Stimulated activated CD8-positive, alpha-beta memory T cell treated with anti-CD3 and anti-CD28 coated beads, Interleukin-4, amount 100 ng/mL, for 1 hour (primary cell): ENCODE measurements at places on chromosomes 6 and 20.
A peak's percentile ranks its signal among the peaks of the same experiment; 100 is the strongest.

- DNase-seq = no peak
These were observed 2695.0 kb upstream of the DEFB115 start for GRCh38 chr20:28562510-28562898.

- DNase-seq = no peak
These were observed 167.4 kb downstream of the DTNBP1 start for GRCh38 chr6:15495375-15495901.

- no peak for DNase-seq
These were observed 366.1 kb downstream of the MAFB start for GRCh38 chr20:40322941-40323340.

- DNase-seq = no peak
These were observed 73.4 kb downstream of the GMPR start for GRCh38 chr6:16311763-16312162.

GRCh38 chr20:16314320-16314719 is 258.9 kb downstream of the KIF16B start:
- no peak for DNase-seq

GRCh38 chr6:17225767-17226630 is 55.2 kb upstream of the RBM24 start:
- DNase-seq = no peak

DNA sequence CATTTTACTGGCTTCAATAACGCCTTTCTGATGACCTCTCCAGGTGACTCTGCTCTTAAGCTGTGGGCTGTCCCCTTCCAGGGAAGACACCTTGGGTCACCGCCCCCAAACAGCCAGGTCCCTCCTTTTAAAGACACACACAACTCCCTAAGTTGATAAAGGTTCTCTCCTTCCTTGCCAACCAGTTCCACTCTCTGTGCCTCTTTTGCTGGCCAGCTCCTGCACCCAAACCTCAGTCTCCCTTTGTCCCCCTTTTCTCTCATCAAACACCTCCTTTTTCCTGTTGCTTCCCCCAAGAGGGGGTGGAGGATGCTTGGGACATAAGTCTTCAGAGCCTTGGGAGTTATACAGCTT is 1.0 kb downstream of the NCOA6 start:
- peak; percentile 27 for DNase-seq

GRCh38 chr6:119076173-119076572 is 2.3 kb downstream of the FAM184A start:
- no peak for DNase-seq

GRCh38 chr20:4787069-4787468 is 65.4 kb downstream of the PRND start:
- no peak for DNase-seq

DNA sequence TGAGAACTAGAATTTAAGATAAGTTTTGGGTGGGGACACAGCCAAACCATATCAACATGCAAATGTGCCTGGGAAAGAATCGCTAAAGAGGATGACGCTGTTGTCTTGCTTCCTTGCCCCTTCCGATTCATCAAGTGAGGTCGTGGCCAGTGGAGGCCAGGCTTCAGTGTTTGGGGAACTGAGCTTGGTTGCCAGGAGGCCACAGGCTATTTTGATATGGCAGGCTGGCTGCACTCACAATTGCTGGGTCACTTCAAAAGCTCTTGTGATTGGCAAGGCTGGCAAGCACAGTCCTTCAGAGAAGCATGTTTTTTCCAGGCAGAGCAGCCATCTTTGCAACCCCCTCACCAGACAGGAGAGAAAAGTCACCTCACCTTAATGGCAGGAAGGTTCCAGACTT is 45.8 kb downstream of the SAMD5 start:
- DNase-seq = no peak
